K562 (cell line): ENCODE measurements at places on chromosomes 11 and 22.

GRCh38 chr11:123681030-123681429, 26.6 kb upstream of the SCN3B start:
- no peak for DNase-seq

GRCh38 chr11:60905551-60906113, 753 bp downstream of the PRPF19 start:
- peak; percentile 58 for DNase-seq

- no peak for DNase-seq
Observed at GRCh38 chr11:75338516-75339208, 12.8 kb downstream of the ARRB1 start.

DNA sequence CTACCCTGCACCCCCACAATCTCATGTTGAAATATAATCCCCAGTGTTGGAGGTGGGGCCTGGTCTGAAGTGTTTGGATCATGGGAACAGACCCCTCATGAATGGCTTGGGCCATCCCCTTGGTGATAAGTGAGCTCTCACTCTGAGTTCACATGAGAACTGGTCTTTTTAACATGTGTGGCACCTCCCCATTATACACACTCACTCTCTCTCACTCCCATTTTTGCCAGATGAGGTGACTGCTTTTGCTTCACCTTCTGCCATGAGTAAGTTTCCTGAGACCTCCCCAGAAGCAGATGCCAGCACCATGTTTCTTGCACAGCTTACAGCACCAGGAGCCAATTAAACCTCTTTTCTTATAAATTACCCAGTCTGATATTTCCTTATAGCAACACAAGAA, 32.1 kb upstream of the DRD2 start:
- no peak for DNase-seq

DNA sequence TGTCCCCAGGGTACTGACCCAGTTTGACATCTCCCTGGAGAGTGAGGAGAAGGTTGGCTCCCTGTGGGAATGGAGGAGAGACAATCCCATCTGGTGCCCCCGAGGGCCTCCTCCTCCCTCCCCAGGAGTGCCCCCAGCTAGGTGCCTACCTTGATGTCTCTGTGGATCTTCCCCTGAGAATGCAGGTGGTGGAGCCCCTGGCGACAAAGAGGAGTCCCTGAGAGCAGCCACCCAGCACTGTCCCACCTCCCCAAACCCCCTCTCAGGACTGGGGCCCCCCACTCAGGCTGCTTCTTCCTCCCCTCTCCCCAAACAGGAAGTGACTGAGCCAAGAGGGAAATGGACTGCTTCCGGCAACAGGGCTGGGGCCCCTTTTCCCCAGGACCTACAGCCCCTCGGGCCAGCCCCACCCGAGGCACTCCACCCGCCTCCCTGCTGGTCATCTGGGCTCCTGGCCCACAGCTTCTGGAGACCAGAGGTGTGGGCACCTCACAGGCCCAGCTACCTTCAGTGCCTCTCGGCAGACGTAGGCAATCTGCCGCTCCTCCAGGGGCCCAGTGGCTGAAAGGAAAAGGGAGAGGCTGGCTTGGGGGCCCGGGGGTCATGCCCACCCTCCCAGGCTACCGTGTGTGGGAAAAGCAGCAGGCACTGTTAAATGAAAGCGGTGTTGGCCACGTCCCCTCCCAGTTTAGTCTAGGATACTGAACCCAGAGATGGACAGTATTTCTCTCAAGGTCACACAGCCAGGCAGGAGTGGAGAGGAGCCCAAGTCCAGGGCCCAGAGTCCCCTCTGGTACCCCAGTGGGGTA, 1.2 kb downstream of the MAP4K2 start:
- no peak for DNase-seq

DNA sequence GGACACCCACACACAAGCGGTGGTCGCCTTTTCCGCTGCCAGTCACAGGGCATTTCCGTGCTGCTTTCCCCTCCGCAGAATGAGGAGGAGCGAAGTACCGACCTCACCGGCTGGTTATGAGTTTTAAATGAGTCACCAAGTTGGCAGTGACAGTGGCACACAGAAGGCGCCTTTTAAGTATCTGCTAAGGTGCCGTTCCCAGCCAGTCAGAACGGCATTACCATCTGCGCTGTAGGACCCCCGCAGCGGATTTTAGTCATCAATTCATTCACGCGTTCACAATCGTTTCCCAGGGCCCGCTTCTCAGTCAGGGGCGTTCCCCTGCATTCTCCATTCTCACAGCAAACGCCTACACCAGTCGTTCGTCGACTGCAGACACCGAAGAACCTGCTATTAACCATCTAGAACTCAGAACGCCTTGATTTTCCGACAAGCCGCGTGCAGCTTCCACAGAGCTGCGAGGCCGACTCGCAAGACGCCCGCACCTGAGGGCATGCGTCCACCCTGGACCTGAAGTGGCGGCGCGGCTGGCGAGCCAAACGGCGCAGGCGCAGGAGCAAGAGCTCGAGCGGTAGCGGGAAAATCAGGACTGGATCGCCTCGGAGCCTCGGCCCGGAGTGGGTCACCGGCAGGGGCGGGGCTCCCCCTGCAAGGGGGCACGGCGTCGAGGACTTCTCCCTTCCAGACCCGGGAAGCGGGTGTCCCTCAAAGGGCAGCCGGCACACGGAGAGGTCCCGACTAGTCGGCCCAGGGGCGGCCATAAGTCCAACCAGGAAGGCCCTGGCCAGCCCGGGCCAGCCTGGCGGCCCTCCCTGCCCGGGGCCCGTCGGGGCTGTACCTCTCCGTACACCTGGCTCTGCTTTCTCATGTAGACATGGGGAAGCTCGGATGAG, 642 bp downstream of the CYP2R1 start:
- peak; percentile 89 for DNase-seq

DNA sequence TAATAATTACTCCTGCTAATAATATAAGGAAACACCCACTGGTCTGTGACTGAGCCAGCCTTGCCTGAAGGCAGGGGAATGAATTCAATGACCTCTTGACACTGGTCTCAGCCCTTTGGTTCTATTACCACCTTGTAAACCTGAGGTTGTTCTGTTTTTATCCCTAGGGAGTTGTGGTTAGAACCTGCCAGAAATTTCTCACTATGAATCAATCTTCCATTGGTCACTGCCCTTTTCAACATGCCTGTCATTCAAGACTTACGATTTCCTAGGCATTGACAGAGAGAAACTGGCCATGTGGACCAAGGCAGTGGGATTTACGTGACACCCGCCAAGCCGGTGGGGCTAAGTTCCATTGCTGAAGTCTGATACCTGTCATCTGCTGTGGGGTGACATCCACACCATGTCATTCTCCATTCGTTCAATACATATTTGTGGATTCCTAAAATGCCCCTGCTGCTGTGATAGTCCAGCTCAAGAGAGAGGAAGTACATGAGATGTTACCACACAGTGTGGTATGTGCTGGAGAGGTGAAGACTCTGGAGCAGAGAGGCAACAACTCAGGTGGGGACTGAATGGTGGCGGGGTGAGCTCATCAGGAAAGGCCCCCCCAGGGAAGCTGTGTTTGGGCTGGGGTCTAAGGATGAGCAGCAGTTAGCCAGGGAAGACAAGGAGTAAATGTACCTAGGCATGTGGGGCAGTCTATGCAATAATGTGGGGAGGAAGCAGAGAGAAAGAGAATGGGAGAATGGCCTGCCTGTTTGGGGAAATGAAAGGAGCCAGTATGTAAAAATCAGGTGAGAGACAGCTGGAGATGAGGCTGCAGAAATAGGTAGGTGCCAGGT, 15.2 kb upstream of the EHF start:
- no peak for DNase-seq

DNA sequence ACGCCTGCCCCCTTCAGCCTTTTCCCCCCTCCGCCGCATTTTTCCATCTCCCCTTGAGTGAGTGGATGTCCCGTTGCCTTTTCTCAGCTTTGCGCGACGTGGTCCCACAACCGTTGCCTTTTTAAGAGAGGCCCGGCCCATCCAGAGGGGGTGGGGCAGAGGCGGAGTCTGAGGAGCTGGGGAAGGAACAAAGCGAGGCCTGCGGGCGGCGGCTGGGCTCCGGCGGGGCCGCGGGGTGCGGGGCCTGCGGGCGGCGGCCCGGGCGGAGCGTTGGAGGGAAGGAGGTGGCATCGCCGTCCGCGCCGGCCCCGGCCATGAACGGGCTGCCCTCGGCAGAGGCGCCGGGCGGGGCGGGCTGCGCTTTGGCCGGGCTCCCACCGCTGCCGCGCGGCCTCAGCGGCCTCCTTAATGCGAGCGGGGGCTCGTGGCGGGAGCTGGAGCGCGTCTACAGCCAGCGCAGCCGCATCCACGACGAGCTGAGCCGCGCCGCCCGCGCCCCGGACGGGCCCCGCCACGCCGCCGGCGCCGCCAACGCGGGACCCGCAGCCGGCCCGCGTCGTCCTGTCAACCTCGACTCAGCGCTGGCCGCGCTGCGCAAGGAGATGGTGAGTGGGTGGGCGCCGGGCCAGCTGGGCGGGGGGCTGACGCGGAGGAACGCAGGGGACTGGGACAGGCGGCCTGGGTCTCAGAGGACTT, at the start of gene FAM89B:
FAM89B (plus strand) TSS at position 183 of the 696 bp plus-strand sequence; CDS start at position 315, 132 bp downstream.
- peak; percentile 92 for DNase-seq

- DNase-seq = no peak
Observed at GRCh38 chr22:29336751-29337490, 21.4 kb upstream of the RASL10A start.

GRCh38 chr11:47889714-47890441, 41.7 kb upstream of the NUP160 start:
- DNase-seq = no peak

DNA sequence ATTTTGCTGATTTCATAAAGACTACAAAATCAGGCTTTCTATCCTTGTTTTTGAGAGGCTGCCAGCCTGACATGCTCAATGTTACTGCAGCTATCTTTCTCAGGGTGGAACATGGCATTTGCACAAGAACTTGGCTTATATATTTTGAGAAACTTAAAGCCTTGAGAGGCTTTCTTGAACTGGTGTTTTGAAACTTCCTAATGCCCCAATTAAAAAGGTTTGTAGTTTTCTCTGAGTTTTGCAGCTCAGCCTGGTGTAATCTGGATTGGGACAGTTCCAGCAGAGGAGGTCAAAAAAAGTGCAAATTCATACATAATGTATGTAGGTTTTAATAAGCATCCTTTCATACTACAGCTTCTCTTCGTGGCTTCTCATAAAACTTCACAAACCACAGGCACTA, 223.4 kb downstream of the FAM76B start:
- no peak for DNase-seq

- no peak for DNase-seq
Observed at GRCh38 chr11:76604626-76605241, 65.8 kb downstream of the LRRC32 start.

GRCh38 chr11:119403021-119403420, 20.0 kb downstream of the THY1 start:
- DNase-seq = no peak

DNA sequence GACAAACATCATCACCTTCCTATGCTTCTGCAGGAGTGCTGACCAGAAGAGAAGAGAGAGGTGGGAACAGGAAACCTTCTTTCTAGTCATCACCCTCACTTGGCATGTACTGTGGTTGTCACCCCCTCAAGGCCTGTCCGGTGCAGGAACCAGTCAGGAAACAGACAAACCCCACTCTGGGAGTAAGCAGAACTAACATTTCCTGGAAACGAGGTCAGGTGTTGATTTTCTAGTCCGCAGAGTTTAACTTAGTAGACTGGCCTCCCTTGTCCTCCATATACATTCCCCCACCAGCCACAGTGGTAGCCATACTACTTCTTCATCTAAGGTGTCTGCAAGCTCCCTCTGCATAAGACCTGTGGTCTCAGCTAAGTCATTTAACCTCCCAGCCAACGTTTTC, 80.7 kb upstream of the NCAM1 start:
- DNase-seq = no peak

- no peak for DNase-seq
Observed at GRCh38 chr11:72730737-72731136, 21.5 kb downstream of the ARAP1 start.

GRCh38 chr11:6328321-6328720, 8.0 kb upstream of the CAVIN3 start:
- no peak for DNase-seq

GRCh38 chr11:9320047-9320446, 5.7 kb upstream of the TMEM41B start:
- DNase-seq = no peak

DNA sequence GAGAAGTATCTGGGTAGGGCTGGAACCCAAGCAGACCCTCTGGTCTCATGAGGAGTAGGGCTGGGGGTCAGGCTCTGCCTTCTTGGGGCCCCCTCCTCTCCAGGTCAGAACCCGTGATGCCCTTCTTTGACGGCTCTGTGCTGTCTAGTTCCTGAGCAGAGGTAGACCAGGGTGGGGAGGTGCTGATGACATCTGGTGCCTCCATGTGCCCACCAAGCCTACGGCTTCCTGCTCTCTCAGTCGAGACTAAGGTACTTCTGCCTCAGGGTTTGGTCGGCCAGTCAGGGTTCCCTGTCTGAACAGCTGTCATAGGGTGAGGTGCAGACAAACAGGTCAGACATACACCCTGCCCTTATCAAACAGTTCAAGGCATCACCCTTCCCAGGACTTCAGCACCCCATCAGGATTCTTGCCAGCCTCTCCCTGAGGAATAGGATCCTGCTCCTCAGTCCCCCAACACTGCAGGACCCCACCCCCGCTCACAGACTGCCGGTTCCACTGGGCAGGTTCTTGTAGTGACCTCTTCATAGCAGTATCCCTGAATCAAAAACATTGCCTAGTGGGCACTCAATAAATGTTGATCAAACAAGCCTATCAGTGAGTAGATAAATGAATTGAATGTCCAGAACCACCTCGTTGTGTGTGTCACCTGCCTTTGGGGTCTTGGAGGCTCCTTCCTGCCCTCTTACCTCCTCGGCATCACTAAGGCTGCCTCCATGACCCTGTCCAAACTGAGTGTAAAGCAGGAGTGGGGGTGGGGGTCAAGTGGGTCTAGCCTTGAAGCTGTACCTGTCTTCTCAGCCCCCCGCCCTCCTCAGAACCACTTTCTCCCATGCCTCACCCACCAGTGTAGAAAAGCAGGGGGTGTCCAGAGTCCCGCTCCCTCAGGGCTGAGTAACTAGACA, 158.2 kb downstream of the BUD13 start:
- DNase-seq = no peak

GRCh38 chr22:29391546-29391945, 3.2 kb upstream of the AP1B1 start:
- no peak for DNase-seq

DNA sequence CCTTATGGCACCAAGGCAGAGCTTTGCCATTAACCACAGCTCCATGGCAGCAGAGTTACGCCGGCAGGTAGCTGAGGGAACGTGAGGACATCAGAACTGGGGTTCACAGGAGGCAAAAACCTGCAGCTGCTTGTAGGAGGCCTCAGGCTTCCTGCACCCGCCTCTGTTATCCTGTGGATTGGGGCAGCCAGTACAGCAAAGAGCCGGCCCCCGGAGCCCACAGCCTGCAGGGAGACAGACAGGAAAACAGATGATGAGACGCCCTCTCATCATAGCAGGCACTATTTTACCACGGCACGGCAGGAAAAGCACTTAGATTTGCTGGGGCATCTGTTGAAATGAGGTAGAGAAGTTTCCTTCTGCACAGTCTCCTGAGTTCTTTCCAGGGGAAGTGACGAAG, 870.3 kb downstream of the TBC1D22A start:
- no peak for DNase-seq

GRCh38 chr11:48164836-48165235, 51.8 kb upstream of the OR4B1 start:
- no peak for DNase-seq

DNA sequence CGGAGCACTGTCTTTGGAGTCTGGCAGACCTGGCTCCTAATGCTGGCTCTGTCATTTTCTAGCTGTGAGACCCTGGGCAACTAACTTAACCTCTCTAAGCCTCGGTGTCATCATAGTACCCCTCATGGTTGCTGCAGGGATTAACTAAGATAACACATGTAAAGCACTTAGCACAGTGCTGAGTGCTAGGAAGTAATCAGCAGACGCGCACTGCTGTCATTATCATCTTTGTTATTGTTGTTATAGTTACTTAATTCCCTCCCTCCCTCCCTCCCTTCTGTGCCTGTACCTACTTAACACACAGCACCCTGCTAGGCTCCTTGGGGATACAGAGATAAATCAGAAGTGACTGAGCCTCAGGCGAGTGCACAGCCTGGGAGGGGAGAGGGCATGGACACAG, 104.7 kb upstream of the PITPNB start:
- DNase-seq = no peak
